Mucosa of descending colon (tissue), 3 donors: ENCODE measurements at places on chromosomes 4 and X.

DNA sequence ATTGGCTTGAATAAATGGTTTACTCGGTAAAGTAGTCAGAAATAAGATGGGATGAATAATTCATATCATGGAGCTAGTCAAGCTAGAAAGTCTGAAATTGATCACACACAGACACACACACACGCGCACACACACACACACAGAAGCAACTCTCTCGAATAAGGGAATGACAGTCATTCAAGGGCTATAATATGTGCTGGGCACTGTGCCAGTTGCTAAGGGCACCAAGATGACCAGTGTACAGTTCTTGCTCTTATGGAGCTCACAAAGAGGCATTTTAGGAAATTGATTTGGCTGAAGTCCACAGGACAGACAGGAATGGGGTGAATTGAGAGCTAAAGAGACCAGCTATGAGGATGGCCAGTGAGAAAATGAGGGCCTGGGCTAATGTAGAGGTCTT lies 34.2 kb upstream of the SH3D19 start:
- peak; percentile 58 for DNase-seq

- no peak for DNase-seq
Measured at GRCh38 chr4:25817059-25817681, 45.6 kb downstream of the SEL1L3 start.

DNA sequence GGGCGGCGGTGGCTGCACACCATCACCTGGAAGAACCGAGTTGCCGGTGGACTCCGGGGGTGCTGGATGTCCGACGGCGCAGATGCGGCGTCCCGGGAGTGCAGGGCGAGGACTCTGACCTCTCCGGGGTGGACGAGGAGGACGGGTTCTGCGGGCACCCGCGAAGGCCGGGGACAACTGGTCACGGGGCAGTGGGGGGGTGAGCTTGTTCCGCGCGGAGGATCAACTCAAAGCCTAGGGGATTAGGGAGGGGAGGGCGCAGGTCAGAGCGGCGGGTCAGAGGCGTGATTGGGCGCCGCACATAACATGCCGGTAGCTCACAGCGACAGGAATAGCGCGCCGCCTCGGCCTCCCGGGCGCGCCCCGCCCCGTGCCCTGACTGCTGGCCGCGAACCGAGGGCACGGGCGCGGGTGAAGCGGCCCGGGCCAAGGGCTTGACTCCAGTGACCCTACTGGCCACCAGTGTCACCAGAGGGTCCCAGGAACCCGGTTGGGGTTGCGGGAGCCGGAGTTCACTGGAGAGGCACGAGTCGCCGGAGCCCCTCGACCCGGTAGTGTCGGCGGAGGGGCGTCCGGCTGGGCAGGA lies at the start of gene KLHL34:
Gene KLHL34, minus strand, starts transcription at position 179 of the 586 bp plus-strand sequence. CDS start 542 bp downstream, outside the sequence.
- DNase-seq = peak; percentile 28

GRCh38 chrX:109856974-109857373 lies 123.9 kb upstream of the ACSL4 start:
- no peak for DNase-seq

- no peak for DNase-seq
Measured at GRCh38 chr4:115113506-115114106, at the start of gene NDST4. TSS of gene NDST4 (minus strand) at chr4:115113620. CDS start at chr4:115077036, 36,584 bp downstream.

- DNase-seq = no peak
Measured at GRCh38 chr4:18192901-18193300, 171.3 kb upstream of the LCORL start.

DNA sequence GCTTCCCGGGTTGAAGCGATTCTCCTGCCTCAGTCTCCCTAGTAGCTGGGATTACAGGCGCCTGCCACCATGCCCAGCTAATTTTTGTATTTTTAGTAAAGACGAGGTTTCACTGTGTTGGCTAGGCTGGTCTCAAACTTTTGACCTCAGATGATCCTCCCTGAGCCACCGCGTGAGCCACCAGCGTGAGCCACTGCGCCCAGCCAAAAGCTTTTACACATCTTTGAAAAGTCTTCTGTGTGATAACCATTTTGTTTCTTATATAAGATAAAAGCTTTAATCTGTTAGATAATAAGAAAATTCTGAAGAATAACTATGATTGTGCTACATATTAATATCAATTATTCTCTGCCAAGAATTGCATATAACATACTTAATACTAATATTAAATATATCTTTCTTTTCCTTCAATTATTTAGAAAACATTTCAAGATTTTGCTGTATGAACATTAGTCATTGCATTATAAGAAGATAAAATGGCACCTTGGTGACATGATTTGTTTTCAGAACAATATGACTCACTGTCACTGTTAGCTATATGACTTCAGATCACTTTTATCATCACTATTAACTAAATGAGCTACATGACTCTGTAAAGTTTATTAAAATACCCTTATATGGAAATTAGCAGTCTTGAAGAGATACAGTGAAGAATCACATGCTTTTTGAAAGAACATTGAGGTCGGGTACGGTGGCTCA lies 33.4 kb downstream of the RUFY3 start:
- DNase-seq = no peak

- DNase-seq = no peak
Measured at GRCh38 chr4:54073271-54073880, 9.0 kb upstream of the CHIC2 start.

- DNase-seq = no peak
Measured at GRCh38 chrX:48983081-48983480, 11.4 kb upstream of the KCND1 start.

DNA sequence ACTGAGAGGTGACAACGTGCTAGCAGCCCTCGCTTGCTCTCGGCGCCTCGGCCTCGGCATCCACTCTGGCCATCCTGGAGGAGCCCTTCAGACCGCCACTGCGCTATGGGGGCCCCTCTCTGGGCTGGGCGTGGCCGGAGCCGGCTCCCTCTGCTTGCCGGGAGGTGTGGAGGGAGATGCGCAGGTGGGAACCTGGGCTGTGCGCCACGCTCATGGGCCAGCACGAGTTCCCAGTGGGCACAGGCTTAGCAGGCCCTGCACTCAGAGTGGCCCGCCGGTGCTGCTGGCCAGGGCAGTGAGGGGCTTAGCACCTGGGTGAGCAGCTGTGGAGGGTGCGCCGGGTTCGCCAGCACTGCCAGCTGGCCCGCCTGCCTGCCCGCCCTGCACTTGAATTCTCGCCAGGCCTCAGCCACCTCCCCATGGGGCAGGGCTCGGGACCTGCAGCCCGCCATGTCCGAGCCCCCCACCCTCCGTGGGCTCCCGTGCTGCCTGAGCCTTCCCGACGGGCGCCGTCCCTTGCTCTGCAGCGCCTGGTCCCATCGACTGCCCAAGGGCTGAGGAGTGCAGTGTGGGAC lies 148.0 kb downstream of the RAPGEF2 start:
- no peak for DNase-seq

DNA sequence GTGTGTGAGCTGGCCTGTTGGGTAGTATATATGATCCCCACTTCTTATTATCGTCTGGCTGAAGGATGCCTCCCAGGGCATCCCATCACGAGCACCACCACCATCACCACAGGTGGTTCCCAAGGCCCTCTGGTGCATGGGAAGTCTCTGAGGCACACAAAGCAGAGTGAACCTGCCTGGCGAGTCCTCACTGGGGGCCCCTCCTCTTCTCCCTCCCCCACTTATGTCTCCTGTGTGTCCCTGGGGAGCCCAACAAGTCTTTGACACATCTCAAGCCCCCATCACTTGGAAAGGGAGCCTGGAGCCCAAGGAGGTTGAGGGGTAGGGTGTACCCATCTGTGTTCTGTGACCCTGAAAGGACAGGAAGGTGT lies 45.5 kb upstream of the NKX1-1 start:
- no peak for DNase-seq

DNA sequence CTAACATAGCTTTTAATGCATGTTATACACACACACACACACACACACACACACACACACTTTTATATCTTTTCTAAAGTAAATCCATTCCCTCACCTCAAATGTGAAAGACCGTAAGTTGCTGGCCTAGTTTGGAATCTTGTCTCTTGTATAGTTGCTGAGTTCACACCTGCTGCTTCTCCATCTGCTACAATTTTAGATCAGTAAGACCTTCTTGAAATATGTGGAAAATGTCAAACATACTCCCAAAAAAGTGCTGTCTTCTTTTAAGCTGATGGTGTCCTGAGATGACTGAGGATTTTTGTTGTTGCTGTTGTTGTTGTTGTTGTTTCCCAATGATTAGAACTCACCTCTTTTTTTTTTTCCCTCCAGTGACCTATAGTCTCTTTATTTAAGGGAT lies 121.3 kb downstream of the SNCA start:
- DNase-seq = no peak

- no peak for DNase-seq
Measured at GRCh38 chr4:155047755-155048154, 160.7 kb upstream of the NPY2R start.

GRCh38 chr4:43782391-43782790 lies 666.2 kb downstream of the KCTD8 start:
- DNase-seq = no peak

- no peak for DNase-seq
Measured at GRCh38 chr4:106588891-106589290, 220.3 kb upstream of the GIMD1 start.

- DNase-seq = no peak
Measured at GRCh38 chr4:115850799-115851509, 737.5 kb upstream of the NDST4 start.
